ENCODE measurements at places on chromosomes 5 and 9.
A peak's percentile ranks its signal among the peaks of the same experiment; 100 is the strongest.

- DNase-seq, result no peak
Observed at GRCh38 chr5:7753596-7753995, 97.3 kb downstream of the CFAP90 start.

- no peak for DNase-seq
Observed at GRCh38 chr9:30015073-30015472, 2369.4 kb upstream of the ACO1 start.

DNA sequence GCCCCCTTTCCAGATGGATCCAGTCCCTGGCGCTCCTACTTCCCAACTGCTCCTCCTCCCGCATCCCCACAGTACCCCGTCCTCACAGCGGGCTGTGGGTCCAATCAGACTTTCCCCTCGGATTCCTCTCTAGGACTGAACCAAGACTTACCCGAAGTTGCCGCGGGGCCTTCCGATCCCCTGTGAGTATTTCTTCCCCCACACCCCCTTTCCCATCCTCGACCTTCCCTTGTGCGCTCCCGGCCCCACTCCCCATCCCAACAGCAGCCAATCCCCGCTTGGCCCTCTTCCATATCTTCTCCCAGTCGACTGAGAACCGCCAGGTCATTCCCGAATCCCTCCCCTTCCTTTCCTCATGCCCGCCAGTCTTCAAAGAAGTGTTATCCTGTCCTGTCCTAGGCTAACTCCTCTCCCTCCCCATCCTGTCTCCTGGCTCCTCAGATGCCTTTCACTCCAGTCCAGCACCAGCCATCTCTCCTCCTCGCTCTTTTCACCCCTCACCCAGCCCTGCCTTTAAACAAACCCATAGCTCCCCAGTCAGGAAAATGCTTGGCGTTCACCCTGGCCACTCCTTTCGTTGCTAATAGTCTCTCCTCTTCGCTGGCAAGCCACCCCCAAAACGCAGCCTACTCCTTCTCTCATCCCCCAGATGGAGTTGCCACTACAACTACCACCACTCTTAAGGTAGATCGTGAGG is 646 bp downstream of the SWI5 start:
- peak; percentile 72 for DNase-seq

GRCh38 chr9:26171691-26172090 is 493.4 kb upstream of the TUSC1 start:
- no peak for DNase-seq

- DNase-seq, result no peak
Observed at GRCh38 chr5:169085212-169085611, 215.7 kb downstream of the SLIT3 start.

GRCh38 chr5:172939611-172940267 is 19.5 kb upstream of the RPL26L1 start:
- no peak for DNase-seq

GRCh38 chr5:77881528-77881927 is 105.4 kb upstream of the TBCA start:
- no peak for DNase-seq

- DNase-seq, result peak; percentile 80
Observed at GRCh38 chr9:14418941-14419937, 105.3 kb upstream of the NFIB start.

GRCh38 chr5:142977363-142978051 is 207.3 kb downstream of the ARHGAP26 start:
- DNase-seq, result no peak

DNA sequence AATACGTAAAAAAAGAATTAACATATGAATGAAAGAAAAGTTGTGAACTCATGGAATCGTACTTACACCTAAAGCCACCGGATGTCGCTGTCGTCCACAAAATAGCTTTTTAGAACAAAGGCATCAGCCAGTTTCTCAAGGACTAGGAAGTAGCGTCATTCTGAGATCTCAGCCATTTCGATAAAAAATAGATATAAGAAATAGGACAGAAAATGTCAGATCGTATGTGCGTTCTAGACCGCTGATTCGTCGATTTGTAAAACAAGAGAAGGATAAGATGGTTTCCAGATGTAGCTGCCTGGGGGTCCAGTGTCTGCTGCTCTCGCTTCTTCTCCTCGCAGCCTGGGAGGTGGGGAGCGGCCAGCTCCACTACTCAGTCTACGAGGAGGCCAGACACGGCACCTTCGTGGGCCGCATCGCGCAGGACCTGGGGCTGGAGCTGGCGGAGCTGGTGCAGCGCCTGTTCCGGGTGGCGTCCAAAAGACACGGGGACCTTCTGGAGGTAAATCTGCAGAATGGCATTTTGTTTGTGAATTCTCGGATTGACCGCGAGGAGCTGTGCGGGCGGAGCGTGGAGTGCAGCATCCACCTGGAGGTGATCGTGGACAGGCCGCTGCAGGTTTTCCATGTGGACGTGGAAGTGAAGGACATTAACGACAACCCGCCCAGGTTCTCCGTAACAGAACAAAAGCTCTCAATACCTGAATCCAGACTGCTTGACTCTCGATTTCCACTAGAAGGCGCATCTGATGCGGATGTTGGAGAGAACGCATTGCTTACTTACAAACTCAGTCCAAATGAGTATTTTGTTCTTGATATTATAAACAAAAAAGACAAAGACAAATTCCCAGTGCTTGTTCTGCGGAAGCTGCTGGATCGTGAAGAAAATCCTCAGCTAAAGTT is at the start of gene PCDHA10:
TSS of gene PCDHA10 (plus strand) at position 126 of the 903 bp plus-strand sequence. CDS start at position 278, 152 bp downstream.
- DNase-seq, result no peak

GRCh38 chr9:20137425-20137824 is 348.6 kb upstream of the SLC24A2 start:
- DNase-seq, result no peak

- no peak for DNase-seq
Observed at GRCh38 chr9:129275626-129276247, 97.7 kb upstream of the IER5L start.

- no peak for DNase-seq
Observed at GRCh38 chr9:110143485-110143884, 64.5 kb downstream of the C9orf152 start.

- DNase-seq, result no peak
Observed at GRCh38 chr9:107214381-107214780, 68.7 kb upstream of the RAD23B start.

GRCh38 chr5:11064763-11065450 is 303.9 kb upstream of the DAP start:
- DNase-seq, result no peak

DNA sequence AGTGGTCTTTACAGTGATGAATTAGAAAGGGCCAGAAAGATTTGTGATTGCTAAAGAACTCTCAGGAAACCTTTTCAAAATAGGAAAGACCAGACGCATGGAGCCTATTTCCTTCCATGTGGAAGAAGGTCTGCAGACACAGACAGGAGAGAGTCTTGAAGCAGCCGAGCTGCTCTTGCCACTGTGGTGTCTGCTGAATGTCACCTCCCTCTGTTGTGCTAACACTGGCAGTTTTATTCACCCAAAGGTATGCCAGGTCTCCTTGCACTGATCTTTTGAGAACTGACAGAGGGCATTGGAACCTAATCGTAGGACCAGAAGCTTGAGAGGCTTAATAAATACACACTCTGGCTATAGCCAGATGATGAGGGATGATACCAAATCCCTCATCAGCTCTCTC is 108.7 kb downstream of the SREK1 start:
- no peak for DNase-seq

GRCh38 chr9:18393340-18394130 is 80.4 kb upstream of the ADAMTSL1 start:
- DNase-seq, result peak; percentile 48

- no peak for DNase-seq
Observed at GRCh38 chr9:99954819-99955218, 48.4 kb downstream of the STX17 start.

All from left hindlimb (tissue), 1 donor.